IMR-90 (cell line): ENCODE measurements at places on chromosomes 4 and X. TPM values are rescaled to one million over a fixed set of nuclear protein-coding genes. Genes with fewer than 3 reads are reported as not detected.

CFI gene
- total RNA-seq: 0.18 and 0.28 TPM in 2 replicates

XPNPEP2 gene
- total RNA-seq: under 0.01 TPM in 1 of 2 replicates, not detected in the other

MND1 gene
- 0.36 and 3.3 TPM in 2 replicates for total RNA-seq

CCSER1 gene
- not detected in 2 replicates for total RNA-seq

RAB41 gene
- total RNA-seq: not detected in 2 replicates

SPIN2A gene
- total RNA-seq: 0.18 and 0.28 TPM in 2 replicates

RAB40A gene
- total RNA-seq: under 0.01 TPM in 2 replicates
